ENCODE measurements at places on chromosomes 1 and 21. TPM values are rescaled to one million over a fixed set of nuclear protein-coding genes. Genes with fewer than 3 reads are reported as not detected.
A peak's percentile ranks its signal among the peaks of the same experiment; 100 is the strongest.

DNA sequence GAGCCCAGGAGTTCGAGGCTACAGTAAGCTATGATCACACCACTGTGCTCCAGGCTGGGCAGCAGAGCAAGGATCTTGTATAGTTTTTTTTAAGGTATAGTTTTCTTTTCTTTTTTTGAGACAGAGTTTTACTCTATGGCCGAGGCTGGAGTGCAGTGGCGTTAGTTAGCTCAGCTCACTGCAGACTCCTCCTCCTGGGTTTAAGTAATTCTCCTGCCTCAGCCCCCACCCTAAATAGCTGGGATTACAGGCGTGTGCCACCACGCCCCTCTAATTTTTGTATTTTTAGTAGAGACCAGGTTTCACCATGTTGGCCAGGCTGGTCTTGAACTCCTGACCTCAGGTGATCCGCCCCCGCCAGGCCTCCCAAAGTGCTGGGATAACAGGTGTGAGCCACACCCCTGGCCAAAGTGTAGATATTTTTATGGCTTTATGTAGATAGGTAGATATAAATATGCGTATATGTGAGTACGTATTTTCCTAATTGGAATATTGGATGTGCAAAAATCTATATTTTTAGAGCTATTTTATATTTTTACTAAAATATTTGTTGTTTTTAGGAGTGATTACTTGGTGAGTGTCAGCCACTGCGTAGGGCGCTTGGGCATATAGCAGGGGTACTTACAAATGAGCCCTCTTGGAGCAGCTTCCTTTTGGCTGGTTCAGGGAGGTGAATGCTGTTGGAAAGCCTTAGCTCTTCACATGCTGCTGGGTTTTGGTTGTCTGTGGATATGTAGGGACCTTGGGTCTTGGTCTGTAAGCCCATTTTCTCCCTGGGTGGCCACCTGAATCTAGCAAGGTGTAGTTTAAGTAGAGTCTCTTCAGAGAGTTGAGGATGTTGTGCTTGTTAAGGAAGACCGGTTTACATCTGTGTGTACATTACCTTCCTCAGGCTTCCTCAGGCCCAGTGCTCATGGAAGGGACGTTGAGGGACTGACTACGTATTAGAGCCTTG, 9.5 kb downstream of the KDM4A start:
- no peak for DNase-seq

The GRIK3 gene
- total RNA-seq, result not detected

- DNase-seq, result no peak
These were observed 93.9 kb upstream of the ADGRL4 start for GRCh38 chr1:79100385-79100784.

DNA sequence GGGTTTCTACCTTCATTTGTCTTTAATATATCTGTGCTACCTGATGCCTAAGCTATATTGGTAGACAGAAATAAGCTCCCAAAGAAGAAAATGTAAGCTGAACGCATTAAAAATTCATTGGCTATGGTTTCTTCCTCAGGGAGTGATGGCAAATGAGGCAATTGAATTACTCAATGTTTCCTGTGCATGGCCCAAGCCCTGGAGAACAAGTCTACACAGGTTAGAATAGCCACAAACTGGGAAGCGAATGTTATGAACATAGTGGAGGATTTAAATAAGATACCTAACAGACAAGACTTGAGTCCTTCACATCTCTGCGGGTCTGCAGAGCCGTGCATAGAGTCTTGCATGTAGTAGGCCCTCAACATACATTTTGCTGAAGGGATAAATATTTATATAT, 350.3 kb downstream of the RWDD3 start:
- DNase-seq, result no peak

GRCh38 chr1:61851849-61852669, 109.8 kb downstream of the PATJ start:
- DNase-seq, result peak; percentile 47

DNA sequence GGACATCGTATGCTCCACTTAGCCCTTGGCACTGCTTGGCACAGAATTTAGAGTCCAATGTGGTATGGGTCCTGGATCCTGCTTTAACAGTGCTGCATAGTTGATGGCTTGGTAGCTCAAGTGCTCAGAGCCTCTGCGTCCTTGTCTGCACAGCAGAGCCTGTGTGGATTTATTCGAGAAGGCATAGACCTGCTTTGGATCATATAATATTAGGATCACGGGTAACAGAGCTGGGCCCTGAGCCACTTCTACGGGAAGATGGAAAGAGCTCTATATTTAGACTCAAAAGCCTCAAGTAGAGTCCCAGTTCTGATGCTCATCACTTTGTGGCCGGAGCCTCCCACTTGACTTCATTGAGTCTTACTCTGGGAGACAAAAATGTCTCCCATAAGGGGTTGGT, 164.4 kb upstream of the EDN2 start:
- no peak for DNase-seq

The S100A7A gene
- not detected for total RNA-seq

GRCh38 chr1:51280321-51280978, 44.4 kb downstream of the RNF11 start:
- no peak for DNase-seq

DNA sequence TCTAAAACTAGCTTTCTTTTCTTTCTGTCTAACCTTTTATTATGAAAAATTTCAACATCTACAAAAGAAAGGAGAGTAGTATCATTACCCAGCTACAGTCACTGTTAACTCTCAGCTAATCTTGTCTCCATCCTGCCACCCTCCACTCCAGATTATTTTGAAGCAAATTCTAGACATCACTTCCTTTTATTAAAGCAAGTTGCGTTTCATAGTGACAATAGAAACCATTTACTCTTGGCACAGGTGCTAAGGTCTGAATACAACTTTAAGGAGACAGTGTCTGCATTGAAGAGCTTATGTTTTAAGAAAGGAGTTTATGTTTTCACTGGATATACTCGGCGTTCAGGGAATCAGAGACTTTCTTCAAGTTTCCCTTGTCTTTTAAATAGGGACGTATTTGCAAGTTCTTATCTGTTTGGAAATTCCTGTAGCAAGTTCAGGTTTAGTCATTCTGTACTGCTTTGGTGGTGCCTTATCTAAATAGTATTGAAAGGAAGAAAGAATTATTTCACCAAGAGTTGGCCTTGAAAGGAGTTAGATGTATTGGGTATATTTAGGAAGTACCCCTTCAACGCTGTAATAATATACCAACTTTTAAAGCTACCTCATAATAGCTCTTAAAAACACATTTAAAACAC, 42.7 kb downstream of the ITSN1 start:
- no peak for DNase-seq

The VAV3 gene
- total RNA-seq, result 1.3 TPM

DNA sequence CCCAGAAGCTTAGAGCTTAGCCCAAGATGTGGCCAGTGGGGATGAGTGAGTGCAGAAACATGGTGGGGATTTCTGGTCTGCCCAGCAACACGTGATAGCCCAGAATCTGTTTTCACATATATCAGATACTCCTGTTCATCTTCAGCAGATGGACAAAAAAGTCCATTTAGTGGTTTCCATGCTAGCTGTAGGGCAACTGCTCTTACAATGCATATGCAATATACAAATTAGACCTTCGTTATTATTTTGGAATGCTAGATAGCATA, 96.9 kb upstream of the SGIP1 start:
- DNase-seq, result no peak

- no peak for DNase-seq
These were observed at the start of gene TNFRSF9 for GRCh38 chr1:7940745-7941436. Gene TNFRSF9, minus strand, starts transcription at chr1:7940839. Its CDS starts 845 bp downstream, at chr1:7939994.

The RAB3GAP2 gene
- total RNA-seq, result 49.5 TPM

The APOBEC4 gene
- not detected for total RNA-seq

GRCh38 chr1:204115116-204115515, 36.7 kb downstream of the ETNK2 start:
- DNase-seq, result no peak

The PLEKHN1 gene
- total RNA-seq, result 3.2 TPM

- DNase-seq, result no peak
These were observed 36.1 kb upstream of the RGS1 start for GRCh38 chr1:192539297-192540092.

GRCh38 chr1:36588972-36589371, 106.3 kb upstream of the CSF3R start:
- DNase-seq, result no peak

The CD5L gene
- total RNA-seq, result not detected

The KCNK1 gene
- total RNA-seq, result 0.77 TPM

The TSPEAR gene
- total RNA-seq, result not detected

Data from activated CD4-positive, alpha-beta T cell treated with anti-CD3 and anti-CD28 coated beads, Interleukin-2, amount 10 ng/mL, durations not matched to agents 7 days and 5 days (primary cell).